Lower lobe of right lung (tissue), 2 donors: ENCODE measurements at places on chromosomes 4 and X.

- peak; percentile 55 for DNase-seq
Measured at GRCh38 chr4:87732033-87732765, 67.2 kb upstream of the IBSP start.

DNA sequence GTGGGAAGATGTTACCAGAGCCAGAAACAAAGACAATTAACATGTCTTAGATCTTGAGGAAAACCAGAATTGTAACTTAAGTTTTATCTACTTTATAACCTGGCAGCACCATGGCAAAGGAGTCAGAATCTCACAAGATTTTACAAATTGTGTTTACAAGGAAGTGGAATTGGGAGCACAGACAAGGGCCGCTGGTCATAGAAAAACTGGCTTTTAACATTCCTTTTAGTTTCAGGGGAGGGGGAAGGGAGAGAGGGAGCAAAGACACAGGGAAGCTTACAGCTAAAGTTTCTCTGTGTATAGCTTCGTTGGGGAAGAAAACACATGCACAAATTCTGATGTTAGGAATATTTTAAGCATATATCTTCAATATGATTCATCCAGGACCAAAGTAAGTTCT is 10.3 kb upstream of the UGT2B11 start:
- DNase-seq, result no peak

- no peak for DNase-seq
Measured at GRCh38 chr4:15043922-15044321, 41.6 kb downstream of the CPEB2 start.

DNA sequence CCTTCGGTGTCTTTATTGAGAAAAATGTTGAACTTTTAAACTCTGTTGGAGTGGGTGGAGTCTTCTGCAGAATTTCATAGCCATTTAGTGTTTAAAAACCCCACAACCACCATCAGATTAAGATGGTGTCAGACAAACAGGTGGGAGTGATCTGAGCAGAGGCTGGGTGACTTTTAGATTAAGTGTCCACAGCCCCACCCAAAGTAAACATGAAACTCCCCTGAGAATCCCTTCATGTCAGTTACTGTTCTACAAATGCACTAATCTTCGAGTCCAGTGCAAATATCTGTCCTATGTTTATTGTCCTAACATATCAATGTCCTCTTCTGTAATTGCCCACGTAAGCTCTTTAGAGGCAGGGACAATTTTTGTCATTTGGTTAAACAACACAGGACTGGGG is 175.6 kb upstream of the RBPJ start:
- no peak for DNase-seq

- DNase-seq, result no peak
Measured at GRCh38 chr4:77650787-77651186, 45.2 kb downstream of the CXCL13 start.

DNA sequence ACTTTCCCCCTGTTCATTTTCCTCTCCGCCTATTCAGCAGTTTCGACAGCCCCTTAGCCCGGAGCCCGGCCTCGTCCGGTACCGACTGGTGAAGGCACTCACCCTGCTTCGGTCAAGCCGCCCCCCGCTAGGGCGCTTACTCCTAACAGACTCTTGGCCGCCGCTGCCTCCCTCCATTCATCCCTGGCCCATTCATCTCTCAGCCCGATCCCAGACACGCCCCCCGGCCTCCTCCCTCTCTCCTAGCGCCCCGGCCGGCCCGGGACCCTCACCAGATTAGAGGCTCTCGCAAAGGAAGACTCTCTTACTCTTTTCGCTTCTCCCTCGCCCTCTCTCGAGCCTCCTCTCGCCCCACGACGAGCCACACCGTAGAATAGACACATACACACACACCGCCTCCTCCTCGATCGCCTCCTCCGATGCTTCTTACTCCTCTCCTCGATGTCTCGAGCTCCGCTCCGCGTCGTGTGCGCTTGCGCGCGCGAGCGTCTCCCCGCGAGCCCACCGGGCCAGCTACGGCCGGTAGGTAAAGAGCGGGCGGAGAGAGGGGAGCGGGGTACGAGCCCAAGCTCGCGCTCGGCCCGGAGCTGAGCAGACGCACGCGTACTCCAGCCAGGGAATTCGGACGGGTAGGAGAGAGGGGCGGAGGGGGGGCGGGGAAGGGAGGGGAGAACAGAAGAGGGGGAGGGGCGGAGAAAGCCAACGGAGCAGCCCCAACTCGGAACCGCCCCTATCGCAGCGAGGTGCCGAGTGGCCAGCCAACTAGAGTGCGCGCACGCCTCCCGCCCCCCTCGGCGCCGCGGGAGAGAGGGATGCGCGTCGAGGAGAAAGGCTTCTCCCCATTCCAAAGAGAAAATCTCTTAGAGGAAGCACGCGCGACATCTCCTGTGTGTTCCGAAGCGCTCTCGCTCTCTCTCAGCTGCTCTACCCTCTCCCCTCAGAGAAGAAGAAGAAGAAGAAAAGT is at the start of gene WNK3:
Gene WNK3, minus strand, starts transcription at position 633 of the 964 bp plus-strand sequence.
- DNase-seq, result peak; percentile 68

GRCh38 chr4:158002173-158002572 is 170.7 kb downstream of the GASK1B start:
- no peak for DNase-seq

DNA sequence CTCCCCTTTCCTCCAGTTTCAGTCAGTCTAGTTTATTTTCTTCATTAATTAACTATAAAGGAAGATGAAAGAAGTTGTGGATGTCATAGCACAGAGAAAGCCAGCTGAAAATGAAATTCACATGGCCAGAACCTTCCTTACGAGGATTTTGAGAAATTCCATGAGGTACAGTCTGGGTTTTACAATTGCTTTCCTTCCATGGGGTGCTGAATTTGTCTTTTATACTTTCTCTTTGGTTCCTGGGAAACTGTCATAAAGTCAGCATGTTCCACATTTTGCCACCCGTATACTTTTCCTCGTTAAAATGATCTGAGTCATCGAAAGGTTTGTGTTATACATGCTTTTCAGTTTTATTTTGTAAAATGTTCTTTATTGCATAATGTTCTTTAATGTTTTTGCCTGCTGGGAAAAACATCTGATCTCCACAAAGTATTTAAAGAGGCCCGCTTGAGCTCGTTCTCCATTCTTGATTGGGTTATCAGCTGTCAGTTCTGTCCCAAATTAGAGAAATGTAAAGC is 78.1 kb upstream of the CLDN34 start:
- DNase-seq, result no peak

DNA sequence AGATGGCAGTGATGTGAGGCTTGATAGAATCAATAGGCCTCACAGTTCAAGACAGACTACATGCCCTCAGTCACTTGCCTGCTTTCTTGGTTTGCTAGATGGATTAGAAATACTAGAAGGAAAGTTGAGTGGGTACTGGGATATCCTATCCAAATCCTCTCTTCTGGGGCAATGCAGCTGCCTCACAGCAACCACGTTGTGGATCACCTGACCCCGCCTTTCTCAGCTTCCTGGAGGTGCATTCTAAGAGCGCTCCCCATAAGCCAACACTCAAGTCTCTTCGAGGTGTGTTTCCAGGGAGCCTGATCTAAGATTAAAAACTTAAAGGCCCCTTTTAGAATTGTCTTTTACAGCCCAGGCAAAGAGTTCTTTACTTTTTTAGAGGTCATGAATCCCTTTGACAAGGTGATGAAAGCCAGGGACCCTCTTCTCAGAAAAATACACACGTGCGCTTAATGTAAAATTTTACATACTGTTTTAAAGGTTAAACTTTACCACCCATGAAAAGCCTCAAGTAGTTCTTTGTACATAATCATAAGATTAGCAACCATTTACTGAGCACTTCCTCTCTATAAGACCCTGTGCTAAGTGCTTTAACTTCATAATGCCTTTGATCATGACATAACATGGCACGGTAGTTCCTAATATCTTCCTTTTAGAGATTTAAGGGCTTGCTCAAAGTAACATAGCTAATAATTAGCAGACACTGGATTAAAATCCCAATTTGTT is 840 bp upstream of the RPL34 start:
- DNase-seq, result no peak

- no peak for DNase-seq
Measured at GRCh38 chrX:68343551-68343950, 89.7 kb downstream of the OPHN1 start.

GRCh38 chr4:160265014-160265413 is 1162.1 kb downstream of the RAPGEF2 start:
- no peak for DNase-seq

DNA sequence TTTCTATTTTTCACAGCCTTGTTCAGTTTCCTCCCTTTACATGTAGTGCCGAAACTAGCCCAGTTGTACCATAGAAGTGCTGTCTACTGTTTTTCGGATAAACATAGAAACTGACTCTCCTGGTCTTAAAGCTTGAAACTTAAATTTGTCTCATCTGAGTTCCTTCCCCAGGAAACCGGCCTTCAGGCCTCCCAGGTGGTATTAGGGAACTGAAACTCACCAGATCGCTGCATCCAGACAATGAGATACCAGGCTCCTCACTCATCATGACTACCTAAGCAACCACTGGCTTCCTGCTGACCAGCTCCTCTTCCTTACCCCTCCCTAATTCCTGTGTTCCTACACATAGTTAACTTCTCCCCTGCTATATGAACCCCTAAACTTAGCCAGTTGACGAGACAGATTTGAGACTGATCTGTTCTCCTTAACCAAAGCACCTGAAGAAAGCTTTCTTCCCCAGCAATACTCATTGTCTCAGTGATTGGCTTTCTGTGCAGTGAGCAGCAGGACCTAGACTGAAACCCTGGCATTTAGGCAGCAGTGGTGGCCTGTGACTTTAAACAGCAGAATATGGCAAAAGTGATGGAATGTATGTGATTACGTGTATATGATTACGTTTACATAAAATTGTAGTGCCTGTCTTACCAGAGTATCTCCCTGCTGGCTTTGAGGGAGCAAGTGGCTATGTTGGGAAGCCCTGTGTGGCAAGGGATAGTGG is 959.1 kb upstream of the LCORL start:
- DNase-seq, result no peak
